ELF-1 (cell line): ENCODE measurements at places on chromosomes 11 and 22.
A peak's percentile ranks its signal among the peaks of the same experiment; 100 is the strongest.

DNA sequence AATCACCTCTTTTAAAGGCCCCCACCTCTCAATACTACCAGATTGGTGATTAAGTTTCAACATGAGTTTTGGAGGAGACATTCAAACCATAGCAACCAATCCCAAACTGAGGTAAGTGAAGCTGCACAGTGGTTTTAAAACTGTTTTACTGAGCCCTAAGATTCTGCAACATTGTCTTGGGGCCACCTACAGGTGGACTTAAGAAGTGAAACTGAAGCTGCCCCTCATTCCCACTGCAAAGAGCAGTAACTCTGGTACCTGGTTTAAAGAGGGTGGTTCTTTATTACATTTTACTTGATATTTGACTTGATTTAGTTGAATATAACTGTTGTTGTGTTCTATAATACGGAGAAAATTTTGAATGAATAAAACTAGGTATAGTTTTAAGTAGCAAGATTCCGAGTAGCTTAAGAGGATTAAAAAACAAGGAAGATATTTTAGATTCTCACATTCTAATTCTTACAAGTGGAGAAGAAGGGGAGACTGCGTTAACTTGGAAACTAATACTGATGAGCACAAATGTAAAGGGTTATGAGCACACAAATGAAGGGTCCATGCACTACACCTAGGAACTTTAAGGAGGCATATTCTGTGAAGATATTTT is 26.7 kb downstream of the SYT9 start:
- peak; percentile 30 for DNase-seq

- DNase-seq = no peak
These were observed 4.8 kb upstream of the APOBEC3H start for GRCh38 chr22:39092111-39092862.

DNA sequence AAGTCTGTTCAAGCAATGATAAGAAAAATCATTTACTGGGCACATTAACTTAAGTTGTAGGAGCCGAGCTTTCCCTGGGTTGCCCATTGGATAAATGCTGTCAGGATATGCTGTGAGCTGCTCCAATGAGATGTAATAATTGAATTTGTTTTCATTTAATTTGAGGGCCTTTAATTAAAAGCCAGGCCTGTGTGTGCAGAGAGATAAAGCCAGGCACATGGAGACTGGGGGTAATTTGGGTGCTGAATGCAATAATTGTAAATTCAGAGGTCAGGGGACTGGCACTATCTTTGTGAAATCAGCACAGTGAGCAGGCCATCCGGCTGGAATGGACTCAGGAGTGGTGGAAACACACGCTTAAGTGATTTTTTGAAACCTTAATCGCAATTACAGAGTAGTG is 125.8 kb downstream of the OPCML start:
- DNase-seq = no peak

- no peak for DNase-seq
These were observed 80.8 kb upstream of the MTNR1B start for GRCh38 chr11:92888696-92889095.

DNA sequence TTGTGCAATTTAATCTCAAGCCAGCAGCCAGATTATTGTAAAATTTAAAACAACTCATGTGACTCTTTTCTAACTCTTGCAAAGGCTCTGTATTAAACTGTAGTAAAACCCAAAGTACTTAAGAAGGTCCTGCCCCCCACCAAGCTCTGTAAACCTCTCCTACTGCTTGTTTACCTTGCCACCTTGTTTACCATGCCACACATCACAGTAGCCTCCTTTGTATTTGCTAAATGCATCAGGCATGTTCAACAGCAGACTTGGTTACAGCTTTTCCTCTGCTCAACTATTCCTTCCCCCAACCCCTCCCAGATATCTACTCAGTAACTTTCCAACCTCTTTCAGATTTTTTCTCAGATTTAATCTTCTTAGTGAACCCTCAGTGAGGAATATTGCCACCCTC is 861.6 kb downstream of the METTL15 start:
- DNase-seq = no peak

DNA sequence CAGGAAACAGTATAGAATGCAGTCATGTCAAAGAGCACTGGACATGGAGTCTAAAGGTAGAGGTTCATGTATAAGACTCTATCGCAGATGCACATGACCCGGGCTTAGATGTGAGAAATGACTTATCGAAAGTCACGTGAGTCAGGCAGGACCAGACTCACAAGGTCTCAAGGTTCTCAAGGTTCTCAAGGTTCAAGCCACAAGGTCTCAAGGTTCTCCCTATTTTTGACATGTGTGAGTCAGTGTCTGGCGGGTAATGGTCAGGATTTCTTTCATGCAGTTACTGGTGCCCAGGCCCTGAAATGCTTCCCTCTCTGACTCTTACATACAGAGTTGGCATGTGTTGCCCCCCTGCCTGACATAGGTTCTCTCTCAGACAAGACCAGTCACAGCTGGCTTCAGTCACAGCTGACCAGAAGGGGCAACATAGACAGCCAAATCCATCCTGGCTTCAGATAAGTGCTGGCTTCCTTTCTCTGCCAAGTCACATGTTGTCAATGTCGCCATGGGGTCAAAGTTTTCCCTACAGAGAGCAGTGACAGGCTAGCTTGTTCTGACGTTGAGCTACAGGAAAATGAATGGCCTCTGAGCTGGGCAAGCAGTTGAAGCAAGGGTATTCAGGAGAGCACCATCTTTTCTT is 10.1 kb downstream of the CSRP3 start:
- DNase-seq = no peak

GRCh38 chr22:46052801-46053562 is 76.0 kb upstream of the WNT7B start:
- DNase-seq = no peak

GRCh38 chr22:37752189-37753087 is 55.3 kb upstream of the GCAT start:
- DNase-seq = peak; percentile 94

GRCh38 chr11:127042445-127042844 is 41.9 kb upstream of the KIRREL3 start:
- DNase-seq = no peak

GRCh38 chr22:38724926-38725571 is 19.3 kb downstream of the GTPBP1 start:
- DNase-seq = peak; percentile 37

- DNase-seq = no peak
These were observed 197.1 kb upstream of the ARHGAP20 start for GRCh38 chr11:110909336-110909735.

GRCh38 chr22:50176850-50177536 is 6.5 kb downstream of the PANX2 start:
- DNase-seq = no peak

- no peak for DNase-seq
These were observed 5.2 kb downstream of the SRPRA start for GRCh38 chr11:126263489-126263888.

DNA sequence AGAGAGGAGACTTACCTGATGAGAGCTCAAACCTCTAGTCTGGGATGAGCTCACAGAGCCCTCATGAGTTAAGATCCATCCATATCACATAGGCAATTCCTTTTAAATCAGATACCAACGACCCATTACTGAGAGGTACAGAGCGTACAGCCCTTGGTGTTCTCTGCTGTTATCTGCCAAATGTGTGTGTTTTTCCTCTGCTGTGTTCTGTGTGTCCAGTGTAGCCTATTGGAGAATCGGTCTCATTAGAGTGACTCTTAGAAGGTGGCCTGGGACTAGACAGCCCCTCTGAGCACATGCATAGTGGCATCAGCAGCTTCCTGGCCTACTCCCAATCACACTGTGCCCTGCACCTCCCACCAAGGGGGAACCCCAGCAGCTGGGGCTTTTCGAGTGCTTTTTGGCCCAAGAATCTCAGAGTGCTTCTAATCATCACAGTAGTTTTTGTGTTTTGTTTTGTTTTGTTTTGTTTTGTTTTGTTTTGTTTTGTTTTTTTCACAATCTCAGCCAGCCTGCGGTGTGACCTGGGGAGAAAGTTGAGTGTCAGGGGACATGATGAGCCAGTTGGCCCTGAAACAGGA is 25.4 kb downstream of the TP53AIP1 start:
- no peak for DNase-seq

DNA sequence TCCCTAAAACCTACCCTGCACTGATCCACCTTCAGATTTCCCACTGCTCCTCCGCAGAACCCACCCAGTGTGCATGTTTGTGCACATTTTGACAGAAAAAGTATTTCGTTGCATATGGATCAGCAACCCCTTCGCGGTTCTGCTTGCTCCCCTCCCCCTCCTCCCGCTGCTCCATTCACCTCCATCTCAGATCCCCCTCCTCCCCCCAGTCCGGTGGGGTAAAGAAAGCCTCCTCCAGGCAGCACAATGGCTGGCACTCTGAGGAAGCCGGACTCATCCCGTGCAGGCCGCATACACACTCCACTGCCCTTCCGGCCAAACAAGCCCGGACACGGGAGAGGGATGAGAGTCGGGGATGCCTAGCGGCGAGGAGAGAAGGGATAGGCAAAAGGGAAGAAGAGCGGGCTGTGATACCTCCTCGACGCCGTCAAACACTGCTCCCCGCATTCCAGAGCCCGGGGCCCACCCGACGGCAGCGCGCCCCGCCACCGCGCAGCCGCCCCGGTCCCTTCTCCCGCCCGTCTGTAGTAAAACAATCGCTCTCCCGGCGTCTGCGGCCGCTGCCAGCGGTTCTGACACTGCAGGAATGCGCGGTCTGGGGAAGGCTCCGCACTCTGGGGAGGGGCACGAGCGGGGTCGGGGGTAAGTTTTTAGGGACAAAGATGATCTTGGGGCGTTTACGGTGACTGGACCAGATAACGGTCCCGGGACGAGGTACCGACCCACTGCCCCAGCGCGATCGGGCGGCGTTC is 915 bp downstream of the FEZ1 start:
- peak; percentile 54 for DNase-seq

DNA sequence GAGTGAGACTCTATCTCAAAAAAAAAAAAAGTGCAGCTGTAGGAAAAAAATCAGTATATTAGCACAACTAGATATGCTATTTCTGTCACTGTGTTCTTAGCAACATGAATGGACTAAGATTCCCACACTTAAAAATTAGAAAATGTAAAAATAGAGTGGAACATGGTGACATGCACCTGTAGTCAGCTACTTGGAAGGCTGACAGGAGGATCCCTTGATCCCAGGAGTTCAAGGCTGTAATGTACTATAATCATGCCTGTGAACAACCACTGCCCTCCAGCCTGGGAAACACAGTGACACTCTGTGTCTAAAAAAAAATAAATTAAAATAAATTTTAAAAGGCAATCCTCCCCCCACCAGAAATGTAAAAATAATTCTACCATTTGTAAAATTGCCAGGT is 29.8 kb downstream of the PICALM start:
- no peak for DNase-seq

- no peak for DNase-seq
These were observed 5.3 kb downstream of the C2CD2L start for GRCh38 chr11:119112314-119113020.

- DNase-seq = no peak
These were observed 8.6 kb downstream of the REXO2 start for GRCh38 chr11:114447892-114448291.

GRCh38 chr22:44765571-44766285 is 13.4 kb downstream of the ARHGAP8 start:
- DNase-seq = no peak

GRCh38 chr11:122726028-122726427 is 70.5 kb downstream of the UBASH3B start:
- DNase-seq = no peak

- no peak for DNase-seq
These were observed 42.1 kb upstream of the TPBGL start for GRCh38 chr11:75198278-75198973.

- DNase-seq = no peak
These were observed 26.8 kb downstream of the PGM2L1 start for GRCh38 chr11:74371269-74372052.

DNA sequence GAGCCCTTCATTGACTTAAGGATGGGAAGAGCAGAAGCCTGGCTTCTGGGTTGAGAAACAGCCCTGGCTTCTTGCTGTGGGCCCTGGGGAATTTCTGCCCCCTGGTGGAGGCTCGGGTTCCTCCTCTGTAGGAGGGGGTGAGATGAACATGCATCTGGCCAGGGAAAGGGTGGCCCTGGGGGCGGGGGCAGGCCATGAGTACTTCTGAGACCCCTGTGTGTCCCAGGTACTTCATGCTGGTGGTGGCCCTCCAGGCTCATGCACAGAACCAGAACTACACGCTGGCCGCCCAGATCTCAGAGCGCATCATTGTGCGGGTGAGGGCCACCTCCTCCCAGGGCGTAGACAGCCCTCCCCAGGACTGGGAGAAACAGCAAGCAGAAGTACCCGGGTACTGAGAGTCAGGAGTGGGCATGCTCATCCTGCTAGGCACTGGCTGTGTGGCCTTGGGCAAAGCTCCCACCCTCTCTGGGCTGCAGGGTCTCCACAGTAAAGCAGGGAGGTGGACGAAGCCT is 15.8 kb downstream of the TMEM258 start:
- DNase-seq = peak; percentile 90

DNA sequence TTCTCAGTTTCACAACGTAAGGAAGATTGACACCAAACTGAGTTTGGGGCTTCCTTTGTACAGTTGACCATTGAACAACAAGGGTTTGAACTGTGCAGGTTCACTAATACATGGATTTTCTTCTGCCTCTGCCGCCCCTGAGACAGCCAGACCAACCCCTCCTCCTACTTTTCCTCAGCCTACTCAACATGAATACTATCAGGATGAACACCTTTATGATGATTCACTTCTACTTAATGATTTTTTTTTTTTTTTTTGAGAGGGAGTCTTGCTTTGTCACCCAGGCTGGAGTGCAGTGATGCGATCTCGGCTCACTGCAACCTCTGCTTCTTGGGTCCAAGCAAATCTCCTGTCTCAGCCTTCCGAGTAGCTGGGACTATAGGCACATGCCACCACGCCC is 14.6 kb downstream of the RBM4 start:
- no peak for DNase-seq

DNA sequence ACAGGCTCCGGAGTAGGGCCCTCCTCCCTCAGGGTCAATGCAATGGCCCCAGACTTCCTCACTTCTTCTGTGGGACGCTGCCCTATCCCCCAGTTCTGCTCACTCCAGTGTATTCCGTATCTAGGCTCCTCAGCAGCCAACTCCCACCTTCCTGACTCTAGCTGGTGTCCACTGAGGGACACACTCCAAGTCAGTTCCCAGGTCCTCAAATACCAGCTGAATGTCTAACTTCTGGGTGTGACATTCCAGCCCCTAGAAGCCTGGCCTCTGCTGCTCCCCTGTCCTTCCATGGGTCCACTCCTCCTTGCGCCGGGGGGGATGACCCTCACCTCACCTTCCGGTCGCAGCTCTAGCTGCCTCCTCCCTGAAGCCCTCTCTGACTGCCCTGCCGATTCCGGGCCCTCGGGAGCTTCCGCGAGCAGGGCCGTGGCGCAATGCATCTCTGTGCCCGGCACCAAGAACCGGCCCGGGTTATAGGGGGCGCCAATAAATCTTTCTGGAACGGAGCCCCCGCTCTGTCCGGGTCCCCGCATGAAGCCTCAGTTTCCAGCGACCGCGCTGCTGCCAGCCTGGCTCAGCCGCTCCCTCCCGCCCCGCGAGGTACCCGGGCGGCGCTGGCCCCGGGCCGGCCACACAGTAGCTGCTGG is 15.4 kb downstream of the BAD start:
- peak; percentile 87 for DNase-seq

DNA sequence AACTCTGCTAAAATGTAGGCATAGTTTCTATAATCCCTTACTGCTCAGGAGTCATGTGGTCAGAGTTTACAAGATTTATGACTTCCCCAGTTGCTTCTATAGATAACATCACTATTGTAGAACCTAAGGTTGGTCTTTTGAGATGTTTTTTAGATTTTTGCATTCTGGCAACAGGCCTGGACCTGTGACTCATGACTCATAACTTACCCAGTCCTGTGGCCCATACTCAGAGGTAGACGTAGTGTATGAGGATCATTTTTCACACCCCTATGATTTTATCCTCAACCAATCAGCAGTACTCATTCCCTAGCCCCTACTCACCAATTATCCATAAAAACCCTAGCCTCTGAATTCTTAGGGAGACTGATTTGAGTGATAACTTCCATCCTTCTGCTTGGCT is 384.4 kb upstream of the DDI1 start:
- no peak for DNase-seq
